ENCODE measurements at places on chromosomes 5 and 9.

DNA sequence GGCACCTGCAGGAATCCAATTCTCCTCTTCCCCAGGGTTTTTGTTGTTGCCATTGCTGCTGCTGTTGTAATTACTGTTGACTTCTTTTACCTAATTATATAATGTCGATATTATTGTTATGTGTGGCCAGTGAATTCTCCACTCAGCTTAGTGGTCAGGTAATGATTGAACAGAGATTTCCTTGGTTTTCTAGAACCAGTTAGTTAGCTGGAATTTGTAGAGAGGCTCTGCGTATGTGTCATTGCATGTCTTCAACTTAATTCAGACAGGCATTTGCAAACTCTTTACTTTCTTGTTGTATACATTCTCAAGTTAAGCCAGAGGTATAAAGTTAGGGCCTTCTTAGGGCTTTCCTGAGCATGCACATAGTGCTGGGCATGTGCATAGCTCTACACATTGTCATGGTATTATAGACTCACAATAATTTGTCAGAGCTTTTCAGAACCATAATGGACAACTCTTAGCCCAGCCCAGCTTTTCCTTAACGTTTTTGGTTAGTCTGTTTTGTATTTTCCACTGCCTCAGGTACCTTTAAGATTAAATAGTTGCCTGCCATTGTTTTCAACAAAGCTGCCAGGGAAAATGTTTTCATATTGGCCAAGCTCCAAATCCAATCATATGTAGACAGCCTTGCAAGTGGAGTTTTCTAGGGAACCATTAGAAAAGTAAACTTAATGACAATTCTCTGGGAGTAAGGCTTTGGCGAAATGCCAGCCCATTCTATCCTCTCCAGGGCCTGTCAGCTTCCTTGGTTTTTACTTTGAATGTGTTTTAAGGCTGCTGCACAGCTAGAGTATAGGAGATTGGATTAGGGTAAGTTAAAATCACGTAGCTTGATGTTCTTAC is 68.1 kb downstream of the UBE2R2 start:
- peak; percentile 18 for DNase-seq

- DNase-seq, result no peak
Measured at GRCh38 chr5:37214550-37214949, 34.6 kb downstream of the CPLANE1 start.

- no peak for DNase-seq
Measured at GRCh38 chr9:121105531-121105930, 30.8 kb downstream of the CNTRL start.

- DNase-seq, result peak; percentile 1
Measured at GRCh38 chr5:165497707-165498106, 1992.3 kb downstream of the MAT2B start.

DNA sequence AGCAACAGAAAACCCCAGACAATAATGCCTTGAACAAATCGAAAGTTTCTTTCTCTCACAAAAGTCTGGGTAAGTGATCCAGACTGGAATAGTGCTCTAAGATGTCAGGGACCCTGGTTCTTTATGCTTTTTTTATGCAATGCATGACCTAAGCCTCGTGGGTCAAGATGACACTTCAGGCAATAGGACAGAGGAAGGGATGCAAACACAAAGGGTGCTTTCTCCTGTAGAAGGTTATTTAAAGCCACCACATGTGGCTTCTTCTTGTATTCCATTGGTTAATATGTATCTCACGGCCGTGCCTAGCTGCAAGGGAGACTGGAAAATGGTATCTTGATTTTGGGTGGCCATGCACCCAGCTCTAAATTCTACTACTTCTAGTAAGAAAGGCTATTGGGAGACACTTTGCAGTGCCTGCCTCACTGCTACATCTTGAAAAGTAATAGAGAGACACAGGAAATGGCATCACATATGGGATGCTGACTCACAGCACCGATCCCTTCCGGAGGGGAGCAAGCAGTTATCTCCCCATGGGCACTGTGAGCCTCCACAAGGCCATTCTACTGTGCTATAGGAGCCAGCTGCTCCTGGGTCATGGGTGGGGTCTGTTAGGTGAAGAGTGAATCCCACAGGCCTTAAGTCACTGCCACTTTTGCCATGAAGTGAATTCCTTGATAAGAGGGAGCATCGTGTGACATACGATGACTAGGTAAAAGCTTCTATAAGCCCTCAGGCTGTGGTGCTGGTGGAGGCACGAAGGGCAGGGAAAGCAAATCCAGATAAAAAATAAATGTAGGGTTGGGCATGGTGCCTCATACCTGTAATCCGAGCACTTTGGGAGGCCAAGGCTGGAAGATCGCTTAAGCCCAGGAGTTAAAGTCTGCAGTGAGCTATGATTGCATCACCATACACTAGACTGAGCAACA is 32.5 kb upstream of the RAB14 start:
- no peak for DNase-seq

GRCh38 chr9:34292552-34292951 is 36.5 kb downstream of the KIF24 start:
- DNase-seq, result no peak

DNA sequence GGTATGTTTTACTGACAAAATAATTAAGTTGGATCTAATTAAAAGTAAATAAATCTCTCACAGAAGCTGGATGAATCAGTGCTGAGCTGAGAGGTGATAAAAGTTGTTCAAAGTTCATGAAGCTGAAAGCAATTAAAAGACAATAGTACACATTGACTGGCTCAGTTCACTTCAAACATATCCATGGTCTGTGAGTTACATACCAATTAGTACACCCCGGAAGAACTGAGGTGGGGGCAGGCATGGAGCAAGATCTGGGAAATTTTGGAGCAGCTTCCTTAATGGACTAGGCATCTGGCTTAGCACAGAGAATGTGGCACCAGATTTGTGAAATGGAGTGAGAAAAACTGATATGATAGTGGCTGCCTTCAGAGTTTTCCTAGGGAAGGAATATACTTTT is 152.7 kb downstream of the ATP10B start:
- no peak for DNase-seq

All from NCI-H1436 (cell line).